ENCODE measurements at places on chromosomes 3 and 15. TPM values are rescaled to one million over a fixed set of nuclear protein-coding genes. Genes with fewer than 3 reads are reported as not detected.

DNA sequence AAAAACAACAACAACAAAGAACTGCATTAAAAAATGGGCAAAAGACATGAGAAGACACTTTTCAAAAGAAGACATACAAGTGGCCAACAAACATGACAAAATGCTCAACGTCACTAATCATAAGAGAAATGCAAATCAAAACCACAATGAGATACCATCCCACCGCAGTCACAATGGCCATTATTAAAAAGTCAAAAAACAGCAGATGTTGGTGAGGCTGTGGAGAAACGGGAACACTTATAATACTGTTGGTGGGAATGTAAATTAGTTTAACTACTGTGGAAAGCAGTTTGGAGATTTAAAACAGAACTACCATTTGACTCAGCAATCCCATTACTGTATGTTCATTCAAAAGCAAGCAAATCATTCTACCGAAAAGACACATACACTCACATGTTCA, 15.1 kb downstream of the EIF1B start:
- no peak for DNase-seq

- no peak for DNase-seq
These were observed 92.1 kb upstream of the GADL1 start for GRCh38 chr3:30986551-30986950.

DNA sequence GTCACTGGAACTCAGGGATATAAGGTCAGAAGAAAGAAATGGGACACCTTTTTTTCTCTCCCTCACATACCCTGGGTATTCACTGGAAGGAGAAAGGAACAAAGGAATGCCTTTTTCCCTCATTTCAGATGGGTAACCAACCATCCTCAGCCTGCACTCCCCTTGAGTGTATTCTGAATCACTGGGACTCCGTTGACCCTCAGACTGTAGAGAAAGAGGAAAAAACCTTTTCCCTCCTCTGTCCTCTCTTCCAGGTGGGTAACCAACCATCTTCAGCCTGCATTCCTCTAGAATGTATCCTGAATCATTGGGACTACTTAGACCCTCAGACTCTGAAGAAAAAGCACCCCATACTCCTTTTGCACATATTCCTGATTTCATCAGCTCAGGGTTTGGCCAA, 11.4 kb downstream of the PRR20G start:
- DNase-seq = no peak

DNA sequence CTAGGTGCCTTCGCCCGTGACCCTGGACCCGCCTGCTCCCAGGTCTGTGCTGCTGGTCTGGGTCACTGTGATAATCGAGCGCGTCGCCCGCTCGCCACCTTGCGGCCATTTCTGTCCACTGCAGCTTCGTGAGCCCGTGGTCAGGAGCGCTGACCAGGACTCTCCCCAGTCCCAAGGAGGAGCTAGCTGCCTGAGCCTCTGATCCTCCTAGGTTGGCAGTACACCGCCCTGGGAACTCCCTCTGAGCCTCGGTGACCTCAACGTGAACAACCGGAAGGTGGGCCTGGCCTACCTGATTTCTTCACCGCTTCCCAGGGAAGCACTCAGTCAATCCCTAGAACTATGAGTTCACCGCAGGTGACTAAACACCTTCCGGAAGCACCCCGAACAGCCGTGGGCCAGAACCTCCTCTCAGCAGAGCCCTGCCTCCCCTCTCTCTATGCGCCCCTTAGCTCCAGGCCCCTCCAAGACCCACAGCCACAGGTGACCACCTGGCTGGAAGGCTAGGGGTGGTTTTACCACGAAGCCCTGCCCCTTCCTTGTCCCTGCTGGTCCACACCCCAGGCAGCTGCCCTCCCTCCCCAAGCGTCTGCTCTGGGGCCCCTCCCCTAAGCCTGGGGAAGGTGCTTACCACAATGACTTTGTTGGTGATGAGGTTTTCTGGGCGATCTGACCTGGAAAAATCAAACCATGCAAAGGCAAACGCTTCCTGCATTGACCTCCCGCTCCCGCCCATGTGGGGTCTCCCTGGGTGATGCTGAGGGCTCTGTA, 9.7 kb downstream of the PLA2G4D start:
- DNase-seq = peak; percentile 72

GRCh38 chr15:61755467-61755866, 304.8 kb downstream of the VPS13C start:
- no peak for DNase-seq

DNA sequence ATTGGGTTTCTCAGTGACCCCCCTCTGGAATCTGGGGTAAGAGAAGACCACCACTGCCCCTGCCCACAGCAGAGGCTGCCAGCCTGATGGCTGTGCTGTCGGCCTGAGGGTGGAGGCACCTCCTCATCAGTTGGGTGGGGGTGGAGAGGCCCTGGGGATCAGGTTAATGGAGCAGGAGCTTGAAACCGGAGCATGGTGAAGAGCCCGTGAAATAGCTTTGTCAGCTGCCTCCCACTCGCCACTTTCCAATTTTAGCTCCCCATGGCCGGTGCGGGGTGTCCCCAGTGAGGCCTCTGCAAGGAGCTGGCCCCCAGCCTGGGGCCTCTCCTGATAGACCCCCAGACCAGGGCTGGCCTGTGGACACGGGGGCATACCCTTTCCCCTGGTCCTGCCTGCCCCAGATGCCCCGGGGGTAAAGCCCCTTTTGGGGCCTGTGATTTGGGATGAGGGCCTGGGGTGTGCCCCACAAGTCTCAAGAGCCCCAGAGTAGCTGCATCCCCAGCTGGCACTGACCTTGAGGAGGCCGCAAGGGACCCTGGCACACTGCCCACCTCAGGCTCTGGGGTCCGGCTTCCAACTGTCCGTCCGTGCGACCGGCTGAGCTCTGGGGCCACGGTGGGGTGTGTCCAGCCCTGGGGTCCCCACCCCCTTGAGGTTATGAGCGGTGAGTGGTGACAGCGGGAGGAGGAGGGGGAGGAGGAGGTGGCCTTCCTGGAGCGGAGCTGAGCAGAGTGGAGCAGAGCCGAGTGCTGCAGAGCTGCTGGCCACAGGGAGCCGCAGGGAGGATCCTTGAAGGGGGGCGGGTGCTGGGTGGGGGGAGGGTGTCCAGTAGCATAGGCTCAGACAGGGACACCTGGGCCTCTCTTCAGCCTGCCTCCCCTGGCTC, at the start of gene HHATL:
Gene HHATL, minus strand, starts transcription at position 733 of the 886 bp plus-strand sequence. CDS start 1,972 bp downstream, outside the sequence.
- DNase-seq = no peak

GRCh38 chr15:34927726-34928125, 41.8 kb downstream of the AQR start:
- no peak for DNase-seq

DNA sequence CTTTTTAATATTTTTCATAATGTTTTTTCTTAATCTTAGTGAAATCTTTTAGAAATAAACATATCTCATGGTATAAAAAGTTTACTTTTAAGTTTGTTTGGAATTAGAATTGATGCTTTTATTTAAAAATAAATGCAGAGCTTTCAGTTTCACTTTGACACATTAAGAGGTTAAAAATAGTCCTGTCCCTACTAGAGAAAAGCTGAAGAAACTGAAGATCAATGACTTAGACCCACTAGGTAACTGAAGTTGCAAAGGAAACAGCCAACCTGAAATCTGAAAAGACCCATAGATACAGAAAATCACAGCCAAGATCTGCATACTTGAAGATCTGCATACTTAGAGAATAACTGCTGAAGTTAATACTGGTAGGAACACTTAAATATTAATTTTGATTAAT, 237.6 kb downstream of the RAP2B start:
- no peak for DNase-seq

DNA sequence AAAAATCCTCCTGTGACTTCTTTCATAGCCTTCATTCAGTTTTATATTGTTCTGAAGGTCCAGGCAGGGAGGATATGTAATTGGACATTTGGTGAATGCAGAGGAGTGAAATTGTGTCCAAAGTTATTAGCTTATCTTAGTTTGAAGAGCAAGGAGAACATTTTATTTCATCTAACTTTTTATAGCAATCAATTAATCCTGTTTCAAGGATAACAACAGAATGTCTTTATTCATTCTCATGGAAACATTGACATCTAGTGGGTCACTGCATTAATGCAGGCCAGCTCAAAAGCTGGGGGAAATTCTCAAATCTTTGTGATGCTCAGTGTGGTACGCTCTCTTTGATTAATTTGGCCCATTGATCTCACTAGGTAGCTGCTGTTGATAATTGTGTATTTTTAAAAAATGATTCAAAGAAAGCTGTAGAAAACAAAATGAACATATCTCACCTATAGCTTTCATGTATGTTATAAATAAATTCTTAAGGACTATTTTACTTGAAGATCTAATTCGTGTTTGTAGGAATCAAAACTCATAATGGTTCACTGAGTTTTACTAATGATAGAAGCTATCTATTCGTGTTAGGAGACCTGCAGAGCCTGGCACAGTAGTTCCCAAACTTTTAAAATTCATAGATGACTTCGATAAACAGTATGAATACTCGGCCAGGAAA, 150.8 kb upstream of the KCNMB2 start:
- DNase-seq = peak; percentile 41

- no peak for DNase-seq
These were observed 85.9 kb upstream of the ABHD2 start for GRCh38 chr15:89002281-89002761.

IQCF5 gene
- polyA plus RNA-seq = not detected

GPR156 gene
- polyA plus RNA-seq = not detected

Data from small intestine (tissue), 16 donors.